ENCODE measurements at places on chromosomes 3 and 15.

- DNase-seq, result no peak
Measured at GRCh38 chr3:84666468-84666867, 292.3 kb upstream of the CADM2 start.

- DNase-seq, result no peak
Measured at GRCh38 chr15:70447081-70447480, 316.3 kb downstream of the UACA start.

- DNase-seq, result no peak
Measured at GRCh38 chr3:64108784-64109317, 85.6 kb upstream of the PSMD6 start.

DNA sequence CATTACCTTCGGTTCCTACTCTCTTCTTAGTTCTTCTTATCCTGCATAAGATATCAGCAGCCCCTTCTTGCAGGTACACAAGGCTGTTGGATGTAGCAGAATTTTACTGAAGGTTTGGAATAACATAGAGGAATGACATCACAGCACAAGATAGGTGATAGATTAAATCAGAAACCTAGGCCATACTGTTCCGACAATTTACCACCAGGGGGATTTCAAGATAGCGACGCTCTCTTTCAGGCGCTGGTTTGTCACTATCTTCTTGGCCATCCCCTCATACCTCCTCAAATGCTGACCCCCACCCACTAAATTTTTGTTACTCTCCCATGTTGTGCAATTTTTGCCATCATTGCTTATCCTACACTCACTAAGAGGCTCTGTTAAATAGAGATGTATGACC, 3.5 kb downstream of the SIDT1 start:
- no peak for DNase-seq

DNA sequence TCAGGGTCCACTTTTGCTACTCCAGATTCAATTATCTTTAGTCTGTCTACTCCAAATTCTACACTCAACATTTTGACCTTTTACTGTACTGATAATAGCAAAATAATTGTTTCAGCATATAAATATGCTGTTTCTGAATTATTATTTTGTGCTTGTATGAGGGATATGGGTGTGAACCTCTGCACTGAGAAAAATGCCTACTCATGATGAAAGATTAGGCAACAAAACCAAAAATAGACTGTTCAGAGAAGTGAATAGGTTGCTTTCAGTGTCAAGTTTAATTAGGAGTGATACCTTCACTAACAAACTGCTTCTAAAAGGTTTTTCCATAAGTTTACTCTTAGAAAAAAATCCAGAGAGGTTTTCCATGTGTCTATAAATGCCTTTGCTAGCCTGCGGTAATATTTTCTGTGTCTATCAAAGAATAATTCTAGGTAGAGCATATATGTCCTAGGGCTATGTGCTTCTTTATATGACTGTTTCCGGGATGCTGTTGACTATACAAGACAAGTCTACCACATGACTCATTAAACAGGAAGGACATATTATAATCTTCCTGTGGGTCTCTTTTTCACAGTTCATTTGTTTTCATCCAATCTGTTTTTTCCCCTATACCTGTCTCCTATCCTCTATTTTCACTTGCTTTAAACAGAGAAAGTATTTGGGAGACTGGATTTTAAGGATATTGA, 218.5 kb upstream of the TTC14 start:
- no peak for DNase-seq

DNA sequence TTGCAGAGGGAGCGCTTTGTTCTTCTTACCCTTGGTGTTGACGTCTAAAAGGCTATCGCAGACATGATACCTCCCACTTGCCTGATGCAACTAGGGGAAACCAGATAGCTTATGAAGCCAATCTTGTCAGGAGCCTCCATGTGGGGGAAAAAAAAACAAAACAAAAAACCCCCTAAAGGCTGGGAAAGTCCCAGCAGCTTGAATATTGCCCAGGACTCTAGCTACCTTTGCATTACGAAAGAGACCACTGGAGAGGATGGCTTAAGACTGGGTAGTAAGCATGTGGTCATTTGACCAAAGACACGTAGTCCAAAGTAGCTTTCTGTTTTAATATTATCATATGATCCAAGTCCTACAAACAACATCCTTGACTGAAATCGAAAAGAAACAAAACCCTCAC, 120.7 kb upstream of the WNT5A start:
- no peak for DNase-seq

All from right forelimb (tissue), 1 donor.